ENCODE measurements at places on chromosomes 1 and 21. TPM values are rescaled to one million over a fixed set of nuclear protein-coding genes. Genes with fewer than 3 reads are reported as not detected.
A peak's percentile ranks its signal among the peaks of the same experiment; 100 is the strongest.

DNA sequence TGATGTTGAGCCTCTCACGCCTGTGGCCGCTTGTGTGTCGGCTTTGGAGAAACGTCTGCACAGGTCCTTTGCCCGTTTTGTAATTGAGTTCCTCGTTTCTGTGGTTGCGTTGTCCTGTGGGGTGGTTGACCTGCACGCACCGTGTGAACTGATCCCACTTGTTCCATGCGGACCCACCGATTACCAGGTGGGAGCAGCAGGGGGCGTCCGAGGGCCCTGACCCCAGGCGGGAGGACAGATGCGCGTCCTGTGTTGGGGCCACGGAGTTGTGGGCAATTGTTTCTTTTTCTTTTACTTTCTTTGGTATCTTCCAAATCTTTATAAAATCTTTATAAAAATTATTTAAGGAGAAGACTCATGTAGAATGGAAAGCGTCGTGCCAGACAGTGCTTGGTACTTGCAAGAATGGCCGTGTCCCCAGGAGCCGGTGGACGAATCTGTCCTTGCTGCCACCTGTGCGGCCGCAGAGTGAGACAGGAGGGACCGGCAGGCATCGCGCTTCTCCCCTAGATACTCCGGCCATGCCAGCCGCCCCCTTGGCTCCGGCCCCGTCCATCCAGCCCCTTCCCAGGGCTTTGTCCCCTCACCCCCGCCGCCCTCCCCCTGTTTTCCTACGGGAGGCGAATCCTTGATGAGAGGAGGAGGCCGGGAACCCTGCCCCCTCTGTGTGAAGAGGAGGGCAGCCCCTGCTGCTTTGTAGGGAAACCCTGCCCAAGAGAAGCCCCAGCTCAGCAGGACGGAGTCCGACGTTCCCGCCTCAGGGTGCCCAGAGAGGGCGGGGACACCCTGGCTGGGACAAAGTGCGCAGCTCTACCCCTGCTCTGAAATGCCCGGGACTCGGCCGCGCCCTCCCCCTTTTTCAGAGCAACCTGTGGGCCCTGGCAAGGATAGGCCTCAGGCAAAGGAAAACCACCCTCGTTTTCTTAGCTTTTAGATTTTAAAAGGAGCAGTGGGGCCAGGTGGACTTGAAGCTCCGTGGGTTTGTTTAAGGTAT lies 41.7 kb downstream of the PRKCZ start:
- H3K27ac ChIP-seq: no peak overlapping the region
- no peak overlapping the region for H3K4me3 ChIP-seq
- H3K27me3 ChIP-seq: no peaks in the 10 kb centered on the region
- peak; percentile 37 for DNase-seq

GRCh38 chr1:15152318-15153183 lies 996 bp upstream of the TMEM51 start:
- DNase-seq: peak; percentile 91
- peaks cover 46% of the 10 kb centered on the region for H3K4me1 ChIP-seq
- H3K27ac ChIP-seq: peak overlapping the region; percentile 93
- peak overlapping the region; percentile 81 for H3K4me3 ChIP-seq
- peaks cover 4% of the 10 kb centered on the region for H3K27me3 ChIP-seq

DNA sequence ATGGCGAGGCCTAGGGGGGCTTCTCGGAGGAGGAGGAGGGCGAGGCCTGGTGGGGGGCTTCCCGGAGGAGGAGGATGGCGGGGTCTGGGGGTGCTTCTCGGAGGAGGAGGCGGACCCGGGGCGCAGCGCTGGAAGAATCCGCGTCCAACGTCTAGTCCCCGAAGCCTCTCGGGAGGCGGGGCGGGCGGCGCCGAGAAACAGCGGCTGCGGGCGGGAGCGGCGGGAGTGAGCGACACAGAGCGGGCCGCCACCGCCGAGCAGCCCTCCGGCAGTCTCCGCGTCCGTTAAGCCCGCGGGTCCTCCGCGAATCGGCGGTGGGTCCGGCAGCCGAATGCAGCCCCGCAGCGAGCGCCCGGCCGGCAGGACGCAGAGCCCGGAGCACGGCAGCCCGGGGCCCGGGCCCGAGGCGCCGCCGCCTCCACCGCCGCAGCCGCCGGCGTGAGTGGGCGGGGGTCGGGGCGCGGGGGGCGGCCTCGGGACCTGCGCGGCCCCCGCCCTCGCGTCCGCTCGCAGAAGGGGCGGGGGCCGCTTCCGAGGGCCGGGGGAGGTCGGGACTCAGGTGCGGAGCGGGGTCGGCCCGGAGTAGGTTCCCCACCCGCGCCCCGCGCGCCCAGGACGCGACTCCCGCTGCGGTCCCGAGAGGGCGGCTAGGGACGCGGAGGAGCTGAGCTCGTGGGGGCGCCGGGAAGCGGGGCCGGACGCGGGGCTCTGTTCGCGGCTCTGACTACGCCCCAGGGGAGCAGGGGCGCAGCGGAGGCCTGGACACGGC lies at the start of gene KLHL17:
KLHL17 (plus strand) TSS at position 222 of the 769 bp plus-strand sequence; CDS start at position 332, 110 bp downstream.
- no peaks in the 10 kb centered on the region for H3K27me3 ChIP-seq
- H3K4me1 ChIP-seq: peaks cover 29% of the 10 kb centered on the region
- H3K36me3 ChIP-seq: no peaks in the 10 kb centered on the region

DNA sequence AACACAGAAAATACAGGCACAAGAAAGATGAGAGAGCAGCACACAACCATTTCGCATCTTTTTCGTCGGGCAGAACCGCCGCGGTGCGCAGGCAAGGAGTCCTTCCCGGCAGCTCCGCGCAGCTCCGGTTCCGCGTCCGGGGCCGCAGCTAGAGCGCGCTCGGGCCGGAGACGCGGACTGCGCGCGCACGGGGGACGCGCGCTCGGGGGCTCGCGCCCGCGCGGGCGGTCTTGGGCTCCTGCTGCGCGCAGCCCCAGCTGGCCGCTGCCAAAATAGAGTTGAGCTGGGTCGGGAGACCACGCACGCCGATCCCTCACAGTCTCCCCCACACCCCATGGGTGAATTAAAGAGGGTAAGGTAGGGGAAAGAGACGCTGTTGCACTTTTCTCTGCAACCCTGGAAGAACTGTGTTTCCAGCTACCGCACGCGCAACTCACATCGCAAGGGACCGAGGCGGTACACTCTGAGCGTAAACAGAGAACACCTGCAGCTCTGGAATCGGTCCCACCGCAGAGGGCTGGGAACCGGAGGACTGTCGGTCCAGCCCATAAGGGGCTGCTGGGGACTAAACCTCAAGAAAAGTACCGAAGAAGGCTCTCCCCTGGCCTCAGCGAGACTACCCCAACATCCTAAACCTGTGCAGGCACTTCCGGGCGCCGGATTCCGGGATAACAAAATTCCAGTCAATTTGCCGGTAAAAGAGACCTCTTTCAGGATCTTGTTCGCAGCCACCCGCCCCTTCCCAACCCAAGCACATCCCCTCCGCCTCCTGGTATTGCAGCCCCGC lies 1.7 kb downstream of the NR5A2 start:
- H3K27me3 ChIP-seq: no peaks in the 10 kb centered on the region
- H3K36me3 ChIP-seq: no peaks in the 10 kb centered on the region
- DNase-seq: no peak
- H3K4me3 ChIP-seq: peak overlapping the region; percentile 41
- no peak overlapping the region for H3K27ac ChIP-seq
- H3K4me1 ChIP-seq: peaks cover 12% of the 10 kb centered on the region

DNA sequence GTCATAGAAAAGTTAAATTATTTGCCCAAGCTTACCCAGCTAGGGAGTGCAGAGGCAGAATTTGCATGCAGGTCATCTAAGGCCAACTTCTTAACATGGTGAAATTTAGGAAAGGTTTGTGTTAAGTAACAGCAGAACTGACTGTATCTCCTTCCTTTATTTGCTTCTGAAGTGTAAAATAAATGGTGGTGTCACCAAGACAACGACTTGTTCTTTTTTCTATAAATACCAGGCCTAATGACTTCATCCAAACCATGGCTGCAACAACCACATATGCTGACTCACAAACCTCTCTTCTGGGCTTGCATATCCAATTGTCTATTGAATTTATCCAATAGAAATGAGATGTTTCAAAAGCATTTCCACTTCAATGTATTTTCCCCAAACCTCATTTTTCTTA lies 19.1 kb downstream of the COL24A1 start:
- DNase-seq: no peak
- H3K4me1 ChIP-seq: no peaks in the 10 kb centered on the region
- H3K27ac ChIP-seq: no peak overlapping the region
- H3K36me3 ChIP-seq: no peaks in the 10 kb centered on the region
- H3K4me3 ChIP-seq: no peak overlapping the region
- no peaks in the 10 kb centered on the region for H3K27me3 ChIP-seq

GRCh38 chr1:58626293-58626692 lies 49.2 kb upstream of the TACSTD2 start:
- H3K27ac ChIP-seq: no peak overlapping the region
- no peak overlapping the region for H3K4me3 ChIP-seq
- DNase-seq: no peak
- H3K36me3 ChIP-seq: no peaks in the 10 kb centered on the region
- no peaks in the 10 kb centered on the region for H3K4me1 ChIP-seq

- H3K27me3 ChIP-seq: no peaks in the 10 kb centered on the region
- peak; percentile 58 for DNase-seq
- peak overlapping the region; percentile 64 for H3K4me3 ChIP-seq
- H3K36me3 ChIP-seq: no peaks in the 10 kb centered on the region
Measured at GRCh38 chr1:112713466-112714312, 1.4 kb downstream of the PPM1J start.

DNA sequence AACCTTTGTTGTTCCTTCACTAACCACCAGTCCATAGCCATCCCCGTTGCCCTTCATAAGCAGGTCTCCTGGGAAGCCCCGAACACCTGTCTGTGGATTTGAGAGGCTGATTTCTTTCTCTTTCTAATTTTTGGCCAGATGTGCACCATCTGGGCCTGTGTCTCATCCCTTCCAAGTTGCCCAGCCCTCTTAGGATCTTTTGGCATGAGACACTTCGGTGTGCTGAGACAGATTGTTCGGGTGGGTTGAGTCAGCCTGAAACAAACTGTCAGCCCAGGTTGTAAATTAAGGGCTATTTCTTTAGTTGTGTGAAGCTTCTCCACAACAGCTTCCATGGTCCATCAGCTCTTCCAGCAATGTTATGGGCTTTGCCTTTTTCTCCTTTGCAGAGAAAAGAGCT lies 1.4 kb upstream of the DNAJC11 start:
- H3K4me3 ChIP-seq: no peak overlapping the region
- H3K27me3 ChIP-seq: no peaks in the 10 kb centered on the region
- H3K27ac ChIP-seq: no peak overlapping the region
- peaks cover 24% of the 10 kb centered on the region for H3K4me1 ChIP-seq
- no peaks in the 10 kb centered on the region for H3K36me3 ChIP-seq

GRCh38 chr1:244283772-244284171 lies 167.9 kb downstream of the ADSS2 start:
- no peak overlapping the region for H3K27ac ChIP-seq
- H3K36me3 ChIP-seq: no peaks in the 10 kb centered on the region
- no peak overlapping the region for H3K4me3 ChIP-seq
- no peaks in the 10 kb centered on the region for H3K4me1 ChIP-seq

DNA sequence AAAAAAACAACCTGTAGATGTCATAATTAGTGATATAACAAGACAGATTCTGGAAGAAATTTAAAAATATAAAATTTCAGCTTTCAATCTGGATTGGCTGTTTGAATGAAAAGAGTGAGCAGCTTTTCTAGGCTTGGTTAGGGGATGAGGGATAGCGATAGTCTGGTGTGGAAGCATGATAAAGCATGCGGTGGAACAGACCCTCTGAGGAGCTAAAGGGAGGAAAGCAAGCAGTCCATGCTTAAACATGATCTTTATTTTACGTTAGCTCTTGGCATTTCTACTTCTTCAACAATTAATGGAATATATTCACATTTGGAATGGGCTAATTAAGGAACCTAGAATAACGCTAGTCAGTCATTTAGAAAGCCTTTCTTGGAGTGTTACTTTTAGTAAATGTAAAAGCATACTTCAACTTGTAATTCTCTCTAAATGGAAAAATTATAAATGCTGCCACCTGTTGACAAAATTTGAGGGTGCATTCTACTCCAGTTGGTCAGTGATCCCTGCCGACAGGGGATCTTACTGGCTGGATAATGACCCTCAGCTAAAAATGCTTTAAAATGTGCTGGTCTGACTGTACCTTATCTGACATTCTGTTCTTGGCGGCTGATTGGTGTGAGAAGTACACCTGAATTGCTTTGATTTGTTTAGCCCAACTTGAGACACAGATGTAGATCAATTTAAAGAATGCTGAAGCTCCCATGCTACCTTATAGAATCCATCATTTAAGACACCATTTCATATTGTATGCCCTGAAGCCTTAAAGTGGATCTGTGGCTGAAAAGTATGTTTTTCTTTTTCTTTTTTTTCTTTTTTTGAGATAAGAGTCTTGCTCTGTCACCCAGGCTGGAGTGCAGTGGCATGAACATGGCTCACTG lies 61.2 kb downstream of the AK4 start:
- H3K4me1 ChIP-seq: no peaks in the 10 kb centered on the region
- H3K27me3 ChIP-seq: no peaks in the 10 kb centered on the region
- no peaks in the 10 kb centered on the region for H3K36me3 ChIP-seq
- H3K4me3 ChIP-seq: no peak overlapping the region

- no peaks in the 10 kb centered on the region for H3K27me3 ChIP-seq
- no peak overlapping the region for H3K4me3 ChIP-seq
- peaks cover under 1% of the 10 kb centered on the region for H3K4me1 ChIP-seq
- H3K36me3 ChIP-seq: no peaks in the 10 kb centered on the region
Measured at GRCh38 chr1:93186667-93187066, 6.1 kb downstream of the CCDC18 start.

DNA sequence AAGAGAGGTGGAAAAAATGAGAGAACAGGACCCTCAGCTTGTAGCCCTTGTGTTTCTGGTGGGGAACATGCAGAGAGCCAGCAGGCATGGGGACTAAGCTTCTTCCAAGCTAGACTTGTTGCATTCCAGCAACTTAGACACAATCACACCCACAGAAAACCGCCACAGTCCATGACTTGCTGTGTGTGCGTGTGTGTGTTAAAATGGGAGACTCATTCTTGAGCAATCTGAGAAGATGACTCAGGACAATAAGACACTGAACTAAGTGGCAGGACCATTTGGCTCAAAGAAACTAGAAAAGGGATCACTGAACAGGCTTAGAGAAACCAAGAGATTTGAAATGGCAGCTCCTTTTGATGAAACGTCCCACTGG lies 78.0 kb downstream of the HLX start:
- no peaks in the 10 kb centered on the region for H3K4me1 ChIP-seq
- H3K27ac ChIP-seq: no peak overlapping the region
- H3K27me3 ChIP-seq: no peaks in the 10 kb centered on the region
- no peaks in the 10 kb centered on the region for H3K36me3 ChIP-seq
- no peak for DNase-seq
- H3K4me3 ChIP-seq: no peak overlapping the region

The CLDN17 gene
- not detected for total RNA-seq

The LIN9 gene
- 4.6 TPM for total RNA-seq

The FMO2 gene
- 259 TPM for total RNA-seq

The TTC22 gene
- 11.4 TPM for total RNA-seq
